Activated CD8-positive, alpha-beta memory T cell treated with anti-CD3 and anti-CD28 coated beads for 48 hours (primary cell): ENCODE measurements at places on chromosomes 2 and 18.

DNA sequence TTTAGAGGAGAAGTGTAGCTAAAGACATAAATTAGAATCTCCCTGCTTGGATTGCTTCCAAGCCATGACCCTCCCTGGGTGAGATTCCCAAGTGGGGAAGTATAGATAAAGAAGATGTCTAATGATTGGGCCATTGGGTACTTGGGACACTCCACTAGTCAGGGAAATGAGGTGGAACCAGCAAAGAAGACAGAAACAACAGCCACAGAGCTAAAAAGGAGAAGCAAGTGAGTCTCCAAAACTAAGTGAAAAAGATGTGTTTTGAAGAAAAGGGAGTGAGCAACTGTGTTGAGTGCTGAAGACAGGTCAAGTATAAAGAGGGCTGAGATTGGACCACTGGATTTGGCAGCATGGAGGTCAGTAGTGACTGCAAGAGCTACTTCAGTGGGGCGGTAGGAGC lies 276.7 kb upstream of the STON1 start:
- no peak for DNase-seq

GRCh38 chr2:203681978-203682377 lies 24.5 kb upstream of the CD28 start:
- no peak for DNase-seq

- no peak for DNase-seq
These were observed 522.1 kb downstream of the NRXN1 start for GRCh38 chr2:50509852-50510251.

- no peak for DNase-seq
These were observed 725.2 kb downstream of the CPS1 start for GRCh38 chr2:211281430-211282073.
